Mesenchymal stem cell (in vitro differentiated cells and primary cell): ENCODE measurements at places on chromosomes 1 and 21.

DNA sequence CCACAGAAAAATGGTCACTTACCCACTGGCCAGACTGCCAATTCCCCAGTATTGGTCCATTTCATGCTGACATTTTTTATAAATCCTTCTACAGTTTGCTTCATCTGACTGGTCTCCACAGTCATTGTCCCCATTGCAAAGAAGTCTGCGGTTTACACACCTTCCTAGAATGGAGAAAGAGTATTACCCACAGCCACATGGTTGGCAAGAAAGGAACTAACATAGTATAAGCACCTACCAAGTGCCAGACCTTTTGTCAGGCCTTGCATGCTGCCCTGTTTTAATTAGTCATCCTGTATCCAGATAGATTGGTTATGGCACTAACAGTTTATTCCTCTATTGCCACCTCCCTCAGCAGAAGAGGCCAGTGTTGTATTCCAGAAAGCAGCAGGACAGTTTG, 11.2 kb downstream of the C8B start:
- DNase-seq: no peak

- DNase-seq: peak; percentile 79
Measured at GRCh38 chr1:24635195-24635843, 7.8 kb upstream of the SRRM1 start.

GRCh38 chr1:2482588-2482987, 6.5 kb downstream of the PLCH2 start:
- no peak for DNase-seq

- DNase-seq: peak; percentile 59
Measured at GRCh38 chr21:32611471-32611997, 643 bp downstream of the CFAP298 start.

GRCh38 chr1:167538657-167539056, 14.9 kb downstream of the CREG1 start:
- no peak for DNase-seq

GRCh38 chr1:170730438-170730837, 66.5 kb downstream of the PRRX1 start:
- no peak for DNase-seq

DNA sequence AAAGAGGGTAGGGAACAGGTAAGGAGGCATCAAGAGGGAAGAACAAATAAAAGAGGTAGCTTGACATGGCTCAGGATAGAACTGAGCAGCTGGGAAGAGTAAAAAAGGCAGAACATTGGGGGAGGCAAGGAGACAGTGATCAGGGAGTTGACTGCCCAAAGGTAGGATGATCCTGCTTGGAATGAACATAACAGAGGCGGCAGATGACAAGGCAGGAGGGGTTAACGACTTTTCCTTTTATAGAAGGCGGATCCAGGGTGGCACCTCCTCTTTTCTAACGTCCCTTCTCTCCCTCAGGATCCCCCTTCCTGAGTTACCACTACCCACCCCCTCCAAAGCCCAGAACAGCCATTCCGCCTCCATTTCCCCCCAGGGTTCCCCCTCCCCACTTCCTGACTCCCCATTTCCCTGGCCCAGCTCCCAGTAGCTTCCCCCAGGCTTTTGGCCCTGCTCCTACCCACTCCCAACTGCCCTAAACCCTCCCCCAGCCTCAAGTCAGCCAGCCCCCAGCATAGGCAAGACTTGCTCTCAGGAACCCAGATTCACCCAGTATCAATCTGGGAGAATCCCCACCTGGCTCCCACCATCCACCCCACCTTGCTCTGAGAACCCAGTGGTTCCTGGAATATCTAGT, 769 bp upstream of the ADAMTS4 start:
- DNase-seq: no peak

GRCh38 chr1:220732621-220733020, 15.5 kb upstream of the MTARC2 start:
- DNase-seq: no peak

GRCh38 chr1:92792340-92792782, 7.5 kb upstream of the EVI5 start:
- no peak for DNase-seq

GRCh38 chr21:21828130-21828529, 829.9 kb downstream of the NCAM2 start:
- no peak for DNase-seq

GRCh38 chr1:152127673-152128072, 12.4 kb upstream of the TCHH start:
- no peak for DNase-seq

GRCh38 chr1:205441716-205442050, 14.2 kb downstream of the BLACAT1 start:
- no peak for DNase-seq

- peak; percentile 38 for DNase-seq
Measured at GRCh38 chr1:116115476-116116439, 4.6 kb downstream of the MAB21L3 start.

GRCh38 chr1:111987502-111987901, 2.0 kb downstream of the KCND3 start:
- no peak for DNase-seq

GRCh38 chr21:44931137-44931500, 8.7 kb upstream of the SLX9 start:
- peak; percentile 51 for DNase-seq

DNA sequence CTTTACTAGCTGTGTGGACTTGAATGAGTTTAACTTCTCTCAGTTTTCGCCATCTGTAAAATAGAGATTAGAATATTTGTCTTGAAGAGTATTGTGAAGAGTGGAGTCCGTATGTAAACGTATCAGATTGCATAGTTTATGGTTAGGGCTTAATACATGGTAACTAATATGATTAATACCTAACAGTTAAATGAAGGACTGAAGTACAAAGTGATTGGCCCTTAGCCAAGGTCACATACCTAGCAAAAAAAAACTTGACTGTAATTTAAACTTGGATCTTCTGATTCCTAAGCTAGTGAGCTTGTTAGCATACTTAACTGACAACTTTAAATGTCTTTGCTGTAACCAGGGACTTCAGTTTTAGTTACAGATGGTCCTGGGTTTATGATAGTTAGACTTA, 1.9 kb downstream of the GIPC2 start:
- no peak for DNase-seq

DNA sequence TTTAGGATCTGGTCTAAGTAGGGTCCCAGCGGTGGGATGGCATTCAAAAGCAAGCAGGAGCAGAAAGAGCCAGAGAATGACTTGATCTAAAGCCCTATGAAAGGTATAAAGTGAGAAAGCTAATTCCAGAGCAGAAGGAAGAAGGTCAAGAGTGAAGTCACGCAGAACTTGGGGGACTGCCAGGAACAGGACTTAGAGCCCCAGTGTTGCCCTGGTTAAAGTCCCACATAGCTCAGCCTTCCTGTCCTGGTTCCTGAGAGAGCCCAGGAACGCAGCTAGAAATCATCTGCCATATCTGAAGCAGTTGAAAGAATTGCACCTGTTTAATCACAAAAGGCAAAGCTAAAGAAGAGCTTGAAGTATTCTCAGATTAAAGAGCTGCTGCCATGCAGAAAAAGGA, 160.6 kb upstream of the ATP1B1 start:
- DNase-seq: no peak

GRCh38 chr1:51871351-51871975, 7.1 kb downstream of the NRDC start:
- DNase-seq: no peak

DNA sequence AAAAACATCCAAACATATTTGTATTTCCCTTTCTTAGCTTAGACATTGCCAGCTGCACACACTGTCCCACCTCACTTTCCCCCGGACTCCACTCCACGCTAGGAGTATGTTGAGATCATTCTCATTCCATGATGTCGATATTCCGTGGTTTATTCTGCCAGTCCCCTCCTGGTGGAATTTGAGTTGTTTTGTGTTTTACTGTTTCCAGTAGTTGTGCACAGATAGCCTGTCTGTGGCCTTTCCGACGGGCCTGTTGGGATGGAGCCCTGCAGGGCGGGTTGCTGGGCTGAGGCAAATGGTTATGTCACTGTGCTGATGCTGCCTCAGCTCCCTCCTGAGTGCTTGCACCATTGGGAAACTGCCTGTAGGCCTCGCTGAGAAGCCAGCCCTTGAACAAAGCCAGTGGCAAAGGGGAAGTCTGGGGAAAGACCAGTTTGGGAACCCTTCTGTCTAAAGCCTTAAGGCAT, 12.8 kb downstream of the TRAPPC10 start:
- DNase-seq: peak; percentile 92

DNA sequence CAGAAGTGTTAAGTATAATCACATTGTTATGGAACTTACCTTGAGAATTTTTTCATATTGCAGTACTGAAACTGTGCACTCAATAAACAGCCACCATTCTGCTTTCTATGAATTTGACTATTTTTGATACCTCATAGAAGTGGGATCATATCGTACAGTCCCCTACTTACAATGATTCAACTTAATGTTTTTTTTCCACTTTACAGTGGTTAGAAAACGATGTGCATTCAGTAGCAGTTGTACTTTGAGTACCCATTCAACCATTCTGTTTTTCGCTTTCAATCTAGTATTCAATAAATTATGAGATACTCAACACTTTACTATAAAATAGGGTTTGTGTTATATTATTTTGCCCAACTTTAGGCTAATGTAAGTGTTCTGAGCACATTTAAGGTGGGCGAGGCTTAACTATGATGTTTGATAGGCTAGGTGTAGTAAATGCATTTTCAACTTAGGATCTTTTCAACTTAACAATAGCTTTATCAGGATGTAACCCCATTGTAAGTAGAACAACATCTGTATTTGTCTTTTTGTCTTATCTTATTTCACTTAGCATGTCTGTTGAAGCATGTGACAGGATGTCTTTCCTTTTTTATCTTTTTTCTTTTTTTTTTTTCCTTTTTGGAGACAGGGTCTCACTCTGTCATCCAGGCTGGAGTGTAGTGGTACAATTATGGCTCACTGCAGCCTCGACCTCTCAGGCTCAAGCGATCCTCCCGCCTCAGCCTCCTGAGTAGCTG, 42.4 kb upstream of the KCNQ4 start:
- DNase-seq: no peak

- no peak for DNase-seq
Measured at GRCh38 chr21:42582787-42583476, 69.3 kb downstream of the SLC37A1 start.

GRCh38 chr1:227038401-227038800, 98.3 kb downstream of the COQ8A start:
- no peak for DNase-seq

GRCh38 chr1:9539165-9539828, at the start of gene SLC25A33:
Gene SLC25A33 (plus strand): TSS chr1:9539465. CDS start chr1:9539692, 227 bp downstream.
- peak; percentile 97 for DNase-seq

- no peak for DNase-seq
Measured at GRCh38 chr1:180928331-180929230, 15.9 kb downstream of the KIAA1614 start.

DNA sequence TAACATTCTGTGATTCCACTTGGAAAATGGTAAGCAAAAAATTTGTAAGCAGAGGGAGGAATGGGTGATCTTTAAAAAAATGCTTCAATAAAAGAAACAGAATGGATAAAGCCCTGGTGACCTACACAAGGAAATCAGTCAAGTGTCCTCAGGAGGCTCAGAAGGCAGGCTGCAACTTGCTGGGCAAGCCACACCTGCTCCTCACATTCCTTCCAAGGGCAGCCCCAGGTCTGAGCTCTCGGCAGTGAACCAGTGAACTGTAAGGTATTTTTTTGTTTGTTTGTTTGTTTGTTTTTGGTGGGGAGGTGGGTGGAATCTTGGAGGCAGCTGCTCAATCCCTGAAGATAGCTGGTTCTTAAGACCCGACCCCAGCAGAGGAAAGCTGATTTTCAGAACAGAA, 4.4 kb downstream of the TACSTD2 start:
- DNase-seq: no peak

GRCh38 chr1:202553560-202554038, 156.7 kb downstream of the SYT2 start:
- peak; percentile 74 for DNase-seq

GRCh38 chr1:178310685-178311105, 186.1 kb downstream of the CLEC20A start:
- DNase-seq: peak; percentile 89
